ENCODE measurements at places on chromosomes 6 and 20. TPM values are rescaled to one million over a fixed set of nuclear protein-coding genes. Genes with fewer than 3 reads are reported as not detected.

The TRMT11 gene
- total RNA-seq = 10.5 TPM

- H3K27me3 ChIP-seq = no peaks in the 10 kb centered on the region
- peak overlapping the region; percentile 84 for H3K27ac ChIP-seq
- H3K4me1 ChIP-seq = no peaks in the 10 kb centered on the region
- no peak overlapping the region for H3K4me3 ChIP-seq
These were observed 37.6 kb upstream of the HINT3 start for GRCh38 chr6:125918681-125919566.

- DNase-seq = no peak
- no peaks in the 10 kb centered on the region for H3K27me3 ChIP-seq
- no peaks in the 10 kb centered on the region for H3K36me3 ChIP-seq
- no peak overlapping the region for H3K27ac ChIP-seq
These were observed 4.0 kb downstream of the DYNLT1 start for GRCh38 chr6:158640519-158640918.

DNA sequence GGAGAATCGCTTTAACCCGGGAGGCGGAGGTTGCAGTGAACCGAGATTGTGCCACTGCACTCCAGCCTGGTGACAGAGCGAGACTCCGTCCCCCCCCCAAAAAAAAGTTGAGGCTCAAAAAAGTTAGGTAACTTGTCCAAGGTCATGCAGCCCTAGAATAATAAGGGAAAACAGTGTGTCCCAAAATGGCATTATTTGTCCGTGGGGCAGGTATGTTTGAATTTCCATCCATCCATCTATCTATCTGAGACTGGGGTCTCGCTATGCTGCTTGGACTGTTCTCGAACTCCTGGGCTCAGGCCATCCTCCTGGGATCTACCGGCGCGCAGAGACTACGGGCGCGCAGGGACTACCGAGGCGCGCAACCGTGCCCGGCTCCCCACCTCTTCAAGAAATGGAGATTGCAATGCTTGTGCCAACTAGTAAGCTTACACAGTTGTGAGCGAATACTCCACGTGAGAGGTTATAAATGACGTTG, 374 bp upstream of the ABCC10 start:
- peaks cover 6% of the 10 kb centered on the region for H3K4me1 ChIP-seq
- H3K27ac ChIP-seq = peak overlapping the region; percentile 73
- H3K36me3 ChIP-seq = no peaks in the 10 kb centered on the region
- DNase-seq = no peak
- no peaks in the 10 kb centered on the region for H3K27me3 ChIP-seq

The MYL9 gene
- total RNA-seq = 23.9 TPM

The TCP11 gene
- not detected for total RNA-seq

The SENP6 gene
- total RNA-seq = 41.5 TPM
